ENCODE measurements at places on chromosomes 13 and 19. TPM values are rescaled to one million over a fixed set of nuclear protein-coding genes. Genes with fewer than 3 reads are reported as not detected.

GRCh38 chr19:17794731-17795494 lies at the start of gene B3GNT3:
B3GNT3 (plus strand) TSS chr19:17795138; CDS start chr19:17807808, 12,670 bp downstream.
- DNase-seq: no peak

DNA sequence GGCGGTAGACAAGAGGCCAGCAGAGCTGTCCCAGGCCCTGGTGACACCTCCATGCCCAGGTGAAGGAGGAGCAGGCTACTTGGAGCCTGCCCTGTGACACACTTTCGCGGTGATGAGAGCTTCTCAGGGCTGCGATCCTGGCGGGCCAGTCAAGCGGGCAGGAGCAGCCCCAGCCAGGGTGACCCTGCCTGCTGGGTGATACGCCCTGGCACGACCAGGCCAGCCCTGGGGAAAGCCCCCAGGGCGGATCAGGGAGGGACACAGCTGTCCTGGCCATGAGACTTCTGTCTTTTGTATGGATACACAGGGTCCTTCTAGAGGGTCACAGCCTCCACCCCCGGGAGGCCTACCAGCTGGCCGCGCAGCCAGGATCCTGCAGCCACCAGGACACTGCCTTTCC lies 13.1 kb downstream of the DNM2 start:
- no peak for DNase-seq

DNA sequence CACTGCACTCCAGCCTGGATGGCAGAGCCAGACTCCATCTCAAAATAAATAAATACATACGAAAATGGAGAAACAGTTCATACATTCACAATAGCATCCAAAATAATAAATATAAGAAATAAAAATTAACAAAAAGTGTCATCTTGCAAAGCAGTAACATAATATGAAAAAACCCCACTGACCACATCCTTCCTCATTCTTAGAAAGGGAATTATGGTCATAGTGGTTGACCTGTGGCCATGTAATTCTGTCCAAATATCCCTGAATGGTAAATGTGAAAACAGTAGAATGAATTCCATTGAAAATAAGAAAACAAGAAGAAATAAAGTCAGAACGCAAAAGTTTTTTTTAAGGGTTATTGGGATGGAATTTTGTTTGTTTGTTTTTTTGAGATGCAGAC lies 7.0 kb upstream of the CDC42EP5 start:
- no peak for DNase-seq

DNA sequence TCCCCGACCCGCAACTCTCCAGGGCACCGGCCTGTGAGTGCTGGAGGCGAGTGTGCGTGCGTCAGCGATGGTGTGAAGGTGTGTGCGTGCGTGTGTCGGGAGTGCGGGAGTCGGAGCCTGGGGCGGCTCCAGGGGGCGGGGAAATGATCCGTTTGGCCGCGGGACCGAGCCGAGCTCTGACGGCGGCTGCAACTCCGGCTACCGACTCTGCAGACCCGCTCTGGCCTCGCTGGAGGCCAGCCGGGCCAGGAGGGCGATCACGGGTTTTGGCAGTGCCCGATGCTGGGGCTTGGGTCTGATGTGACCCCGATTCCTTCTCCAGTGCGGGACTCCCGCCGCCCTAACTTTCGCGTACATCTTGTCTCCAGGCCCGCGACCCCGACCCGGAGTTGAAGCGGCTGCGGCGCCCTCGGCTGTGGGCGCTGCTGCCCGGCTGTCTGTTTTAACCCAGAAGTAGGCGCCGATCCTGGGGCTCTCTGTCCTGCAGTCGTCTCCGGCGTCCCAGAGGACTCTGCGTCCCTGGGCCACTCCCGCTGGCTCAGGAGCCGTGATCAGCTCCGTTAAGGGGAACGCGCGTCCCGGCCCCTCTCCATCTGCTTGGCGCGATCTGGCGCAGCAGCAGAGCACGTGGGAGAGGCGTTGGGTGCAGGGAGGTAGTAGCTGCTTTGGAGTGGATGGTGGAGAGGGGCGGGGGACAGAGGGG lies 1.2 kb downstream of the CHST8 start:
- DNase-seq: no peak

GRCh38 chr19:33613620-33614000 lies 8.1 kb upstream of the CHST8 start:
- no peak for DNase-seq

DNA sequence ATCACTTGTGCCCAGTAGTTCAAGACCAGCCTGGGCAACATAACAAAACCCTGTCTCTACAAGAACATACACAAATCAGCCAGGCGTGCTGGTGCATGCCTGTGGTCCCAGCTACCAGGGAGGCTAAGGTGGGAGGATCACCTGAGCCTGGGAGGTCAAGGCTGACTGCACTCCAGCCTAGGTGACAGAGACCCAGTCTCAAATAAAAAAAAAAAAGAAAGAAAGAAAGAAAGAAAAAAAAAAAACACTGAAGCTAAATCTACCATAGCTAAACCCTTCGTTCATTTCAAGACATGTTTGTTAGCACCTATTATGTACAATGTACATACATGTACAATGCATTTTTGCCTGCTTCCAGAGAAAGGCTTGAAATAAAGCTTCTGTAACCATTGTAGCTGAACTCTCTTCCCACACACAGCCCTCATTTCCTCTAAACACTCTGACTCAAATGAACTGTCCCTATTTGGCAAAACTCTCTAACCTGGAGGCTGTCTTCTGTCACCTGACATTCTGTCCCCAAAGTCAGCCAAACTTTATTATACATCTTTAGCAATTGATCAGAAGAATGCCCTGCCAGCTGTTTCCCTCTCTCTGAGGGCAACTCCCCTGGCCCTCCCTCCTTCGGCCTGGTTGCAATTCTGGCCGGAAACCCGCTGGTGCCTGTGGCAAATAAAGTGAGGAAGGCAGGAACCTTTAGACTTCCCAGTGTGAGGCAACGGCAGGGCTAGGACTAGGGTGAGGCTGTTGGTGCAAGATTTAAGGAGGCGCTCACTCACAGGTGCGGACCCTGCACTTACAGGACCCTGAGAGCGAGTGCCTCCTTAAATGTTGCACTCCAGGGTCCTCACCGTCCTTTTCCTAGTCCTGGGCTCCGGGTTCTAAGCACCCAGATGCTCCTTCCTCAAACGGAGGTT lies 1.8 kb downstream of the ETHE1 start:
- no peak for DNase-seq

DNA sequence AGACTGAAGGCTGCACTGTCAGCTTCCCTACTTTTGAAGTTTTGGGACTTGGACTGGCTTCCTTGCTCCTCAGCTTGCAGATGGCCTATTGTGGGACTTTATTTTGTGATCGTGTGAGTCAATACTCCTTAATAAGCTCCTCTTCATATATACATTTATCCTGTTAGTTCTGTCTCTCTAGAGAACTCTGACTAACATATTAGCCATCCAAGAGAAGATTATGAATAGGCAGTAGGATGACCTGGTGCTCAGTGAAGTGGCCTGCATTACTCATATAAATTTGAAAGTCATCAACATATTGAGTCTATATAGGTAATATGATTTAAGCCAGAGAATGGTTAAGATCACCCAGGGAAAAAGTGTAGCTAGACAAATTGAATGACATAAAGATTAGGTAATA lies 136.3 kb upstream of the UFM1 start:
- DNase-seq: no peak

The MIDN gene
- total RNA-seq: 89.0 TPM

The MEX3D gene
- total RNA-seq: 20.1 TPM
